ENCODE measurements at places on chromosomes 16 and 17. TPM values are rescaled to one million over a fixed set of nuclear protein-coding genes. Genes with fewer than 3 reads are reported as not detected.

The CD300H gene
- total RNA-seq, result not detected

The RNF222 gene
- total RNA-seq, result 0.14 TPM

The FN3K gene
- total RNA-seq, result 5.8 TPM

The MYO1D gene
- 95.5 TPM for total RNA-seq

DNA sequence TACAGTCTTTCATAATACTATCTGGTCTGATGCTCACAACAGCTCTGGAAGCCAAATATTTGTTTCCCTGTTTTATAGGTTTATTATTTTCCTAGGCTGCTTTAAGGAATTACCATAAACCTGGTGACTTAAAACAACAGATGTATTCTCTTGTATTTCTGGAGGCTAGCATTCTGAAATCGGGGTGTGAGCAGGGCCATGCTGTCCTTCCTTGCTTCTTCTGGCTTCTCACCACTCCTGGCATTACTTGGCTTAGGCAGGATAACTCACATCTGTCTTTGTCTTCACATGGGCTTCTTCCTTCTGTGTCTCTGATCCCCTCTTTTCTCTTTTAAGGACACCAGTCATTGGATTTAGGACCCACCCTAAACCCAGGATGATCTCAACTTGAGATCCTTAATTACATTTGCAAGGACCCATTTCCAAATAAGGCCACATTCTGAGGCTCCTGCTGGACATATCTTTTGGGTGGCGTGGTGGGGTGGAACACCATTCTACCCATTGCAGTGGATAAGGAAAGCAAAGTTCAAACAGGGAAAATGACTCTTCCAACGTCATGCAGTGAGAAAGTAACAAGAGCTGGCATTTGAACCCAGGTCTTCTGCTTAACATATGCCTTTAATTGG, 39.2 kb upstream of the TBX2 start:
- DNase-seq, result no peak

DNA sequence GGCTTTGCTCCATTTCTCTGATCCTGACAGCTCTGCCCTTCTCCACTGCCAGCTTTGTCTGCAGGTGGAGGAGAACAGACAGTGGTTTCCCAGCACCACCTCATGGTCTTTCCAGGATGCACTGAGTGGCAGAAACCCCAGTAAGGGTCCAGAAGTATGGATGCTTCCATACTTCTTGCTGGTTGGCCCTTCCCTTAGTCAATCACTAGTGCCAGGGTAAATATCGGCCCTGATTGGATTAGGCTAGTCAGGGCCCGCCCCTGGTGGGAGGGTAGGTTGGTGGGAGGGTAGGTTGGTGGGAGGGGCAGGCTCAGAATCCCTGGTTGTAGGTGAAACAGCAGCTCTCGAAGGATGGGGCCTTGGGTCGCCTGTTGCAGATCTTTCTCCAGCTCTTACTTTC, 10.2 kb downstream of the RNF213 start:
- no peak for DNase-seq

- no peak for DNase-seq
Observed at GRCh38 chr17:19549746-19550623, 16.3 kb downstream of the SLC47A1 start.
